ENCODE measurements at places on chromosomes 4 and X. TPM values are rescaled to one million over a fixed set of nuclear protein-coding genes. Genes with fewer than 3 reads are reported as not detected.

UTP3 gene
- 28.0 TPM for total RNA-seq

GRCh38 chrX:46743046-46743445, 15.9 kb downstream of the SLC9A7 start:
- H3K4me3 ChIP-seq, result no peak overlapping the region
- no peak for DNase-seq
- no peaks in the 10 kb centered on the region for H3K27me3 ChIP-seq
- no peak overlapping the region for H3K27ac ChIP-seq
- no peaks in the 10 kb centered on the region for H3K4me1 ChIP-seq

DMD gene
- 76.4 TPM for total RNA-seq

- no peaks in the 10 kb centered on the region for H3K36me3 ChIP-seq
- DNase-seq, result no peak
- no peak overlapping the region for H3K4me3 ChIP-seq
- no peaks in the 10 kb centered on the region for H3K27me3 ChIP-seq
Observed at GRCh38 chr4:13980317-13981310, 353.1 kb upstream of the BOD1L1 start.

GRCh38 chr4:153619811-153620210, 64.3 kb upstream of the TLR2 start:
- H3K27ac ChIP-seq, result peak overlapping the region; percentile 87
- H3K27me3 ChIP-seq, result no peaks in the 10 kb centered on the region
- peaks cover 24% of the 10 kb centered on the region for H3K36me3 ChIP-seq
- peaks cover 33% of the 10 kb centered on the region for H3K4me1 ChIP-seq

- H3K36me3 ChIP-seq, result no peaks in the 10 kb centered on the region
- no peak for DNase-seq
- H3K4me3 ChIP-seq, result no peak overlapping the region
- no peak overlapping the region for H3K27ac ChIP-seq
- H3K27me3 ChIP-seq, result peaks cover 25% of the 10 kb centered on the region
- H3K4me1 ChIP-seq, result peaks cover 29% of the 10 kb centered on the region
Observed at GRCh38 chr4:6444582-6444981, 27.8 kb downstream of the PPP2R2C start.

DNA sequence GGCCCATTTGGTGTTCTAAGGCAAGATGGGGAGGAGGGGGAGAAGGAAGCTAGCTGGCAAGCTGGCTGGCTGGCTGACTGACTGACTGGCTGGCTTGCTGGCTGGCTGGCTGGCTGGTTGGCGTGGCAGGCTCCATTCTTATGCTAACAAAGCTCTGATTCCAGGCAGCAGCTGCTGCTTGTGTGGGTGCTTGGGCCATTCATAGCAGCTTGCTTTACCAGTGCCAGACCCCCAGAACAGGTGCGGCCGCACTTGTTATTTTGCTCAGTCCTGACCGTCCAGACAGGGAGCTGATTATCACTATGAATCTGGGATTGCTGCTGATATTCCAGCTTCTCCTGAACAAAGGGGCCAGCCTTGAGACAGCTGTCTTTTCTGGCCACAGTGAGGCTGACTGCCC, 131.2 kb upstream of the PAK3 start:
- H3K36me3 ChIP-seq, result no peaks in the 10 kb centered on the region
- no peak overlapping the region for H3K4me3 ChIP-seq
- no peak for DNase-seq
- no peak overlapping the region for H3K27ac ChIP-seq

LPAR4 gene
- 2.0 TPM for total RNA-seq

GRCh38 chrX:2351999-2352995, 148.5 kb downstream of the DHRSX start:
- H3K4me3 ChIP-seq, result no peak overlapping the region
- no peak overlapping the region for H3K27ac ChIP-seq
- H3K27me3 ChIP-seq, result no peaks in the 10 kb centered on the region
- H3K36me3 ChIP-seq, result peaks cover 17% of the 10 kb centered on the region
- no peaks in the 10 kb centered on the region for H3K4me1 ChIP-seq
- DNase-seq, result no peak

GRCh38 chrX:11655282-11656015, 10.3 kb downstream of the ARHGAP6 start:
- no peaks in the 10 kb centered on the region for H3K4me1 ChIP-seq
- H3K27me3 ChIP-seq, result peaks cover 32% of the 10 kb centered on the region
- no peak overlapping the region for H3K4me3 ChIP-seq
- no peak overlapping the region for H3K27ac ChIP-seq
- H3K36me3 ChIP-seq, result no peaks in the 10 kb centered on the region

CFI gene
- total RNA-seq, result 485 TPM

DNA sequence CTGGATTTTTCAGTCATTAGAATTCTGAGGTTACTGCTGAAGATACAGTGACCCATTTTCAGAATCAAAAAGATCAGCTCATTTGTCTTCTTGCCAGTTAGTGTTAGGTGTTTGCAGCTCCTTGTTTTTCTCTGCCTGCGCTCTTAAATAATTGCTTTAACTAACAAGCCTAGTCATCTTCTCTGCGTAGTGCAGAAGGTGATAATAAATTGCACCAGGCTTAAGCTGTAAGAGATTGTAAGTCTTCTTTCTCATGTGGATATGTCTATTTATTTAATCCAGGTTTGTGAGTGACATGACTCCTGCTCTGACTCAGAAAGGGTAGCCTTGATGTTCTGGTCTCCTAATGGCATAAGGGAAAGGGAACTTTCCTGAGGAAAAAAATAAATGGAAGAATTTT, 167.2 kb downstream of the CEP135 start:
- H3K36me3 ChIP-seq, result no peaks in the 10 kb centered on the region
- H3K27me3 ChIP-seq, result no peaks in the 10 kb centered on the region
- peaks cover 8% of the 10 kb centered on the region for H3K4me1 ChIP-seq
- no peak overlapping the region for H3K4me3 ChIP-seq
- H3K27ac ChIP-seq, result no peak overlapping the region
- DNase-seq, result no peak

DNA sequence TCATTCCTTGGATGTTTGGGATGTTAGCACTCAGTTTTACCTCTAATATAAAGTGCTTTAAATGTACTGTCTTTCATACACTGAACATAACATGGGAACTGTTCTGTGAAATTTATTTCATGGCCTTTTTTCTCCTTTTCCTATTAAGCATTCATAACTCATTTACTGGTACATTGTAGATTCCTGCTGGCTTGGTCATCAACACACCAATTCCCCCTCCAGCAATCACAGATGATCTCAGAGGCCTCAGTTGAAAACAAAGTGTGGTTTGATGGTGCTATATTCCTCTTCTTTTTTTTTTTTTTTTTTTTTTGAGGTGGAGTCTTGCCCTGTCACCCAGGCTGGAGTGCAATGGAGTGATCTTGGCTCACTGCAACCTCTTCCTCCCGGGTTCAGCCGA, 61.9 kb upstream of the FAM47B start:
- no peaks in the 10 kb centered on the region for H3K36me3 ChIP-seq
- no peak overlapping the region for H3K4me3 ChIP-seq
- DNase-seq, result no peak
- peak overlapping the region; percentile 34 for H3K27ac ChIP-seq
- H3K4me1 ChIP-seq, result peaks cover 4% of the 10 kb centered on the region
- H3K27me3 ChIP-seq, result no peaks in the 10 kb centered on the region

DNA sequence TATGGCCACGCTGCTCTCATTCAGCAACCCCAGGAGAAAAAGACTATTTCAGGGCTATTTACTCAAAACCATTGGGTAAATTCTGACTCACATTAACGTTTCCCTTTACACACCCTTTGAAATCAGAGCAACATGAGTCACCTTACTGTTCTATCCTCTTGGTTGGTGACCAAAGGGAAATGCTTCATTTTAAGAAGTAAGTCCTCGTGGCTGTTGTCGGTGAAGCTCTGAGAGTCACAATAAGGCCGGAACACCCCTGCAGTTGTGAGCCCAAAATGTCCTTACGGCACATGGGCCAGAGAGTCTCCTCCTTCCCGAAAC, 56.3 kb upstream of the SPRY1 start:
- no peak overlapping the region for H3K4me3 ChIP-seq
- H3K36me3 ChIP-seq, result peaks cover under 1% of the 10 kb centered on the region
- H3K27me3 ChIP-seq, result no peaks in the 10 kb centered on the region
- H3K27ac ChIP-seq, result no peak overlapping the region
- no peak for DNase-seq
- peaks cover 13% of the 10 kb centered on the region for H3K4me1 ChIP-seq

PIR gene
- 27.6 TPM for total RNA-seq

GRCh38 chrX:154827194-154828015, 7.1 kb downstream of the SMIM9 start:
- peaks cover 2% of the 10 kb centered on the region for H3K27me3 ChIP-seq
- H3K27ac ChIP-seq, result no peak overlapping the region
- no peaks in the 10 kb centered on the region for H3K4me1 ChIP-seq
- no peak overlapping the region for H3K4me3 ChIP-seq

DNA sequence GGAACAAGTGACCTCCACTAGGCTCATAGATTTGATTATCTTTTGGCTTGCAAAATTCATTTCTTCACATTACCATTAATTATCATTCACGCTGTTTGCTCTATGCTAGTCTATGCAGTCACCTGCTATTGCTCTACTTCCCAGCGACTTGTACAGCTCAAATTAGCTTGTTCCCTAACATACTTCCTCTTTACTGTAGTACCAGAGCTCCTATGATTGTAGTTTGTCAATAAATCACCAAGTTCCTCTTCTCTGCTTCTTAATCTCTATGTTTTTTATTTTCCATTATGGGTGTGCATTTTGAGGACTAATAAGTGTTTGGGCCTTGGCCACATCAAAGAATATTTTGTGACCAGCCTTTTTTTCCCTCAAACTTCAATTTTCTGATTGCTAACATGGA, 6.2 kb upstream of the GSPT2 start:
- H3K27me3 ChIP-seq, result peaks cover 33% of the 10 kb centered on the region
- no peaks in the 10 kb centered on the region for H3K4me1 ChIP-seq
- H3K27ac ChIP-seq, result no peak overlapping the region
- no peaks in the 10 kb centered on the region for H3K36me3 ChIP-seq
- DNase-seq, result no peak

DNA sequence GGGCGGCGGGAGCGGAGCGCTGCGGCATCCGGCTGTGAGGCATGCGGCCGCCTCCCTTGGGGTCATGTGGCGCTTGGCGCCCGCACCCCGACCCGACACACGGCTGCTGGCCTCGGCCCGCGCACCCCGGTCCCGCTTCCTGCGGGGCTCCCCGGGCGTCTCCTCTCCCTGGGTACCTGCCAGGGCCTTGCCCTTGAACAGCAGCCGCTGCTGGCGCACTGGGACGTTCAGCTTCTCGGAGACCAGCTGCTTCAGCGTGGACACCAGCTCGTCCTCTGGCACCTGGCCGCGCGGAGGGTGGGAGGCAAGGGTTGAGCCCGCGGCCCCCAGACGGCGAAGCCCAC, 391 bp downstream of the UBL4A start:
- H3K36me3 ChIP-seq, result peaks cover 6% of the 10 kb centered on the region
- peaks cover 12% of the 10 kb centered on the region for H3K4me1 ChIP-seq
- DNase-seq, result no peak
- no peaks in the 10 kb centered on the region for H3K27me3 ChIP-seq
- H3K27ac ChIP-seq, result no peak overlapping the region
- peak overlapping the region; percentile 41 for H3K4me3 ChIP-seq

DNA sequence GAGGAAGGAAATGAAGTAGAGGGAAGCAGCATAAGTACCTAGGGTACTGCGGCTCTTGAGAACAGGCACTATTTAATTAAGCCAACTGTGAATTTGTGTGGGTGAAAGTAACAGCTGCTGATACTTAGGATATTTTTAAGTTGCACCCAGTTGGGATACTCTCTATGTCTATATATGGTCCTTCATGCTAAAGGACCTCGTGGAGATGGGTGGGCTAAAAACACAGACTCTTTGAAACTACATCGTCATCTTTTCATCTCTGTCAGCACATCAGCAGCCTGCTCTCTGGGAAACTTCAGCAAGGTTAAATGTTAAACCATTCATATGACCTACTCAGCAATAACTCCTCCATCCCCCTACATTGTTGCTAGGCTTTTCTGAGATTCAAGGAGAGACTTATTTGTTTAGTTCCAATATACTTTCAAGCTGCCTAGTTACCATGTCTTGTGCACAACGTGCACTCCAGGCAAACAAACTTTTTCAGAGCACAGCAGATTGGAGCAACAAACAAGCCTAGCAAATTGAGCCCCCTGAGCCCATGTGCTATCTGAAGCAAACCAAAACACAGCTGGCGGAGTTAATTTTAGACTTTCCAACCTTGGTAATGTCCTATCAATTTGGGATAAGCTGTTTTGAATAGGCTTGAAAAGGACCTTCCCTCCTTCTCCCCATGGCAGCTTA, 6.2 kb upstream of the MOB1B start:
- no peaks in the 10 kb centered on the region for H3K36me3 ChIP-seq
- no peaks in the 10 kb centered on the region for H3K27me3 ChIP-seq
- H3K4me1 ChIP-seq, result no peaks in the 10 kb centered on the region
- no peak for DNase-seq
- H3K27ac ChIP-seq, result no peak overlapping the region
- no peak overlapping the region for H3K4me3 ChIP-seq

DNA sequence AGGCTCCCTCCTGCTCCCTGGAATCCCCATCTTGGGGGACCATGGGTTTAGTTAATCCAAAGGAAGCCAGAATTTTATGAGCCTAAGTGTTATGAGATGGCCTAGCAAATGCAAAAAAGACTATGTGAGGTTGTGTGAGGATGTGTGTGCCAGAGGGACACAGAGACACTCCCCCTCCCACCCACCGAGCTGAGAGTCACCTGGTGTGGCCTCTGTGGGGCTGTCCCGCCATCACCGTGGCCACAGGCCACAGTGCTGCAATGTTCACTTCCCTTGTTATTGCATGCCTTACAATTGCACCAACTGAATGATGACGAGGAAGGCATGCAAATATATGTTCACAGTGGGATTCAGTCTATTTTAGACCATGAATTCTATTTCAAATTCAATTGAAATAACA, 601 bp upstream of the FGFBP2 start:
- no peak overlapping the region for H3K4me3 ChIP-seq
- no peaks in the 10 kb centered on the region for H3K27me3 ChIP-seq
- no peaks in the 10 kb centered on the region for H3K36me3 ChIP-seq
- DNase-seq, result no peak
- H3K27ac ChIP-seq, result no peak overlapping the region

GABRG1 gene
- 0.18 TPM for total RNA-seq

GRCh38 chr4:145887241-145887991, 51.2 kb downstream of the ZNF827 start:
- peaks cover 14% of the 10 kb centered on the region for H3K4me1 ChIP-seq
- H3K27ac ChIP-seq, result no peak overlapping the region
- DNase-seq, result no peak
- H3K27me3 ChIP-seq, result no peaks in the 10 kb centered on the region

Measured in mesothelial cell of epicardium (in vitro differentiated cells).